ENCODE measurements at places on chromosomes 11 and 22.

- no peak for DNase-seq
These were observed 207.5 kb downstream of the TBC1D22A start for GRCh38 chr22:46969961-46970360.

DNA sequence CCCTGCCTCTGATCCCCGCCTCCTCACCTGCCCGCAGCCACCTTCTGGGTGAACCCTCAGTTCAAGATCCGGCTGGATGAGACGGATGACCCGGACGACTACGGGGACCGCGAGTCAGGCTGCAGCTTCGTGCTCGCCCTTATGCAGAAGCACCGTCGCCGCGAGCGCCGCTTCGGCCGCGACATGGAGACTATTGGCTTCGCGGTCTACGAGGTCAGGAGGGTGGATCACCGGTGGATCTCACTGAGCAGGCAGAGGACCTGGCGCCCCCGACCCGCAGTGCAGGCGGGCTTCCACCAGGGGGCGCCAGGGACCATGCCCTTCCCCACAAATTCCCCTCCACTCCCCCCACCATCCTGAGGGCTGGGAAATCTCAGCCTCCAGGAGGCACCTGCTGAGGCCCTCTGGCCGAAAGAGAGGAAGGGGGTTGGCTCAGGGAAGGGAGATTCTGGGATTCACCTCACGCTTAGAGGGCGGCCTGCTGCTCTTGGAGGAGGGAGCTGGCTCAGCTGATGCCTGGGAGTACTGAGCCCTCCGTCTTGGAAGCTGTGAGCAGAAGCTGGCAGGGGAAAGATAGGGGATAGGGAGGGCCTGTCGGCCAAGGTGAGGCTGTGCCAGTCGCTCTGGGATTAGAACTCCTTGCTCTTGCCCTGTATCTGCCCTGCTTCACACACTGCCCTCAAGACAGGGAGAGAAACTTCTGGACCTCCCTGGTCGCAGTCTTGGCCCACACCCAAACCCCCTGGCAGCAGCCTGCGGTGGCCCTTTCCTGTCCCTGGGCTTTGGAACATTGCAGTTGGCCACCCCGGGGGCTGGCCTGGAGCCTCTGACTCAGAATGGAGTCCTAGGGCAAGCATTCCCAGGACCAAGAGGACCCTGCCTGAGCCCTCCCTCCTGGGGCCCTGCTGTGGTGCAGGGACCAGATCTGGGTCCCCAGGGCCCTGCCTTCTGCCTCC is 23.2 kb downstream of the CAPN1 start:
- DNase-seq, result no peak

- DNase-seq, result no peak
These were observed 51.0 kb downstream of the ALX4 start for GRCh38 chr11:44258839-44259420.

DNA sequence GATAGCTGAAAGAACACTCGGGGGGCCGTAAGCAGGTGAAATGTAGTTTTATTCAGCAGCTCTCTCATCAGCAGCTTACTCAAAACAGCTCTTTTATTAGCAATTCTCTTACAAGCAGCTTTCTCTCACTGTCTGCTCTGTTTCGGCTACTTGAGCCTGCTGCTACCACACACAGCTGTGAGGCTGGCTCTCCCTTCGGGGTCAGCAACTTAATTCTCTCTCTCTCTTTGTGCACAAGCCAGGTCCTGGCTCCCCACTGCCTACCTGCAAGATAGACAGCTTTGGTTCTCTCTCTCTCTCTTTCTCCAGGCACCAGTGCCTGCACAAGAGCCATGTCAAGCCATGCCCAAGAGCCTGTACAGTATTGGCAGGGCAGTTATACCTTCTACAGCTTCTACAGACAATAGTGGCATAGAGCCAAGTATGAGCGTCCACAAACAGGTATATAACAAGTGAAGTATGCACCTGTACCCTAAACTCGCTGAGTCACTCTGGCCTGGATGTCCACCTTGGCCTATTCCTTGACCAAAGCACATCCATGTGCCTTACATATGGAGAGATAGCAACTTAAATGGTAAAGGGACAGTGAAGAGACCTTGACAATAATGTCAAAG is 110.8 kb downstream of the MTNR1B start:
- peak; percentile 98 for DNase-seq

DNA sequence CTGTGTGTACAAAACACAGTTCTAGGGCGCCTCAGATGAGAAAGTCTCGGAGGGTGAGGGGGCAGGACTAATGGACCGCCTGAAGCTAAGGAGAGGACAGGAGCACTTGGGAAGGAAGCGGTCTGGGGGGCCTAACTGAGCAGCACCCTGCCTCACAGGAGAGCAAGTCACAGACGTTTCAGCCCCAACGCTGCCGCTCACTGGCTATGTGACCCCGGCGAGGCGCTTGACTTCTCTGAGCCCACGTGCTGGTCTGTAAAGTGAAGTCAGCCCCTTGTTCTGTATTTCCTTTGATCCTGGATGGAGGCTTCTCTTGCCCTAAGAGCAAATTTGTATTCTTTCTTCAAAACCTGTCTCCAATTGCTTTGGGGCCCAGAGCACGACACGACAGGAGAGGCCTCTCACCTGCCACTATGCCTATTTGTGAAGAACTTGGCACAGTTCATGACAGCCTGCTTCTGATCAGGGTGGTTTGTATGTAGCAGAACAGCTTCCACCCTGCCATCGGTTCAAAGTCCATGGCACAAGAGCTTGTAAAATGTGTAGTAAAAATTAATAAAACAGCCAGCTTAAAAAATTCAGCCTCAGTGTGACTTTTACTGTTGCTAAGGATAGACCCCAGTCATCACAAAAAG is 59.1 kb downstream of the WNT11 start:
- DNase-seq, result no peak
